H1 (cell line): ENCODE measurements at places on chromosomes 11 and 22.

DNA sequence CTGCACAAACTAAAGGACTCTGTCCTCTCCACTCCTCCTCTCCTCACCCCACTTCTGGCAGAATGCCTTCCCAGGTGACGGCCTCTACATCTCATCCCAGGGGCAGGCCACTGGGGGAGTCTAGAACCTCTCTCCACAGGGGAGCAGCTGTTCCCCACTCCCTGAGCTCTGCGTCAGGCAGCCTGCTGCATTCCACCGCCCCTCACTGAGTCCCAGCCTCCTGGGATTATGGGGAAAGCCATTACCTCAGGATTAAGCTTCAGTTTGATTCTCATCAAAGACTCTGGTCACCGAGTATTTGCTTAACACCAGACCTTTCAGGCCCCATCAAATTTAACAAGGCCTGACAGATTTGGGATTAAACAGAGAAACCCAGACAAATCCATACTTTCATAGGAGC, 405.9 kb downstream of the NXPE2 start:
- no peak for DNase-seq
- no peaks in the 10 kb centered on the region for H3K4me1 ChIP-seq
- H3K36me3 ChIP-seq, result no peaks in the 10 kb centered on the region
- no peak overlapping the region for H3K4me3 ChIP-seq

- H3K27me3 ChIP-seq, result no peaks in the 10 kb centered on the region
- H3K4me3 ChIP-seq, result no peak overlapping the region
- H3K36me3 ChIP-seq, result no peaks in the 10 kb centered on the region
- peaks cover 13% of the 10 kb centered on the region; the same call in 1 of the 2 replicates for H3K4me1 ChIP-seq
Measured at GRCh38 chr11:61880031-61880430, 11.3 kb downstream of the FADS3 start.

DNA sequence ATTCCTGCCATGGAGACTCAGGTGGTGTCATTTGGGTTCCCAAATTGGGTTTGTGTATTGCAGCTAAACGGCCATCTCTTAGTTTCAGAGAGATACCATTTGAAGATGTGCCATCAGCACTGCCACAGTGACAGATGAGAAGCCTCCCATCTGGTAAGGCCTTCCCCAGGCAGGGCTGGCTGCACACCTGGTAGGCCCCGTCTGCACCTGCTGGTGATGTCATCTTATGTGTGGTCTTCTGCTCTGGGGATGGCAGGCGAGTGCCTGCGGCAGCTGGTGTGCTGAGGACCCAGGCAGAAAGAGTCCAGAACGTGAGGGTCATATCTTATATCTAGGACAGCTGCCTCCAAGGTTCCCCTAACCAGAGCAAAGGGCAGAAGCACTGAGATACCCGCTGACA, 100.6 kb downstream of the CSNK2A3 start:
- H3K4me1 ChIP-seq, result no peaks in the 10 kb centered on the region
- H3K4me3 ChIP-seq, result no peak overlapping the region

GRCh38 chr11:15233371-15234165, 118.8 kb downstream of the INSC start:
- H3K27ac ChIP-seq, result no peak overlapping the region
- H3K4me3 ChIP-seq, result no peak overlapping the region
- no peaks in the 10 kb centered on the region for H3K27me3 ChIP-seq
- no peaks in the 10 kb centered on the region for H3K36me3 ChIP-seq
- H3K4me1 ChIP-seq, result no peaks in the 10 kb centered on the region

DNA sequence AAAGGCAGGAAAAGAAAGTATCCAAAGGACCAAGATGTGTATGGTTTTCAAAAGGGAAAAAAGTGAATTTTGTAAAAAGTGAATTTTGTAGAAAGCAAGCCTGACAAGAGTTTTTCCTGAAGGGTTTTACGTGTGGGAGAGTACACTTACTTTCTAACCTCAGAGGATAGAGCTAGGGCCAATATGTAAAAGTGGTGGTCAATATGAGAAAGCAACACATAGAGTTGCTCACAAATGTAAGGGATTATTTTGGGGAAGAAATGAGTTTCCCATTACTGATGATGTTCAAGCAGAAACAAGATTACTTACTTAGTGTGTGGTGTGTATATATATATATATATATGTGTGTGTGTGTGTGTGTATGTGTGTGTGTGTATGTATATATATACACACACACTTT, 162.5 kb downstream of the SWAP70 start:
- H3K4me1 ChIP-seq, result no peaks in the 10 kb centered on the region
- H3K36me3 ChIP-seq, result no peaks in the 10 kb centered on the region
- H3K27me3 ChIP-seq, result no peaks in the 10 kb centered on the region
- H3K27ac ChIP-seq, result no peak overlapping the region
- no peak overlapping the region for H3K4me3 ChIP-seq
- no peak for DNase-seq

- no peaks in the 10 kb centered on the region for H3K27me3 ChIP-seq
- H3K36me3 ChIP-seq, result no peaks in the 10 kb centered on the region
- H3K27ac ChIP-seq, result no peak overlapping the region
- H3K4me1 ChIP-seq, result no peaks in the 10 kb centered on the region
Measured at GRCh38 chr11:68279676-68280075, 7.9 kb upstream of the C11orf24 start.

DNA sequence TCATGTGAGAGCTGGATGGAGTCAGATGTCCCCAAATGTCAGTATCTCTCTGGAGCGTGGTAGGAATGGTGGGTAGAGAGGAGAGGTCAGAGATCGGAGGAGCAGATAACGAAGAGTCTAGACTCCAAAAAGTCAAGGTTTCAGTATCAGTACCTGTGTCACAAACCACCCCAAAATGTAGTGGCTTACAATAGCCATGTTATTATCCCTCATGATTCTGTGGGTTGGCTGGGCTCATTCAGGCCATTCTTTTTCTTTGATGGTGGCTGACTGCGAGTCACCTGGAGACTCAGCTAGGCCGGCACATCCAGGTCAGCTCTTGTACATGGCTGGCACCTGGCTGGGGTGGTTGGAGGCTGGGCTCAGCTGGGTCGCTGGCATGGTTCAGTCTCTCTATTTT, 7.3 kb upstream of the SSTR3 start:
- H3K4me1 ChIP-seq, result no peaks in the 10 kb centered on the region
- H3K4me3 ChIP-seq, result no peak overlapping the region
- H3K36me3 ChIP-seq, result no peaks in the 10 kb centered on the region
- no peak overlapping the region for H3K27ac ChIP-seq

GRCh38 chr11:34651551-34651950, 30.7 kb downstream of the EHF start:
- no peaks in the 10 kb centered on the region; the same call in none of the 2 replicates for H3K4me1 ChIP-seq
- no peaks in the 10 kb centered on the region for H3K36me3 ChIP-seq
- no peak overlapping the region for H3K4me3 ChIP-seq
- H3K27ac ChIP-seq, result no peak overlapping the region
- H3K27me3 ChIP-seq, result no peaks in the 10 kb centered on the region

DNA sequence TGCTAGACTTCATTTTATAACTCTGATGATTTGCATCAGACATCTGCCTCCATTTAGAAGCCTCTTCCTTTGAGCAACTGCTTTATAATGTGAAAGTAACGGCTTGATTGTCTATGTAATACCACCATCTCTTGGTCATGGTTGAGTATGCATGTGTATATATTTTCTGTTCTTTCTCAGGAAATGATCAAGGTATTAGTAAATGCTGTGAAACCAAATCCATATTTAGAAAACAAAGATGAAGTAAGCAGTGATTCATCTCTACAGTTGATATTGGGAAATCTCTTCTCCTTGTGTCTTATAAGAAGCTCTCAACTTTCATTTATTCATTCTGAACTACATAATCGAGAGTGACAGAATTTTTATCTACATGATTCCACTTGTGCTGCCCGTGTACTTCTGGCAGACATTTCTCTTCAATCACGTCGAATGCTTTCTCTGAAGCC, 104.6 kb upstream of the ANO3 start:
- H3K36me3 ChIP-seq, result no peaks in the 10 kb centered on the region
- H3K27ac ChIP-seq, result no peak overlapping the region
- H3K27me3 ChIP-seq, result no peaks in the 10 kb centered on the region
- no peak overlapping the region for H3K4me3 ChIP-seq
- H3K4me1 ChIP-seq, result no peaks in the 10 kb centered on the region

DNA sequence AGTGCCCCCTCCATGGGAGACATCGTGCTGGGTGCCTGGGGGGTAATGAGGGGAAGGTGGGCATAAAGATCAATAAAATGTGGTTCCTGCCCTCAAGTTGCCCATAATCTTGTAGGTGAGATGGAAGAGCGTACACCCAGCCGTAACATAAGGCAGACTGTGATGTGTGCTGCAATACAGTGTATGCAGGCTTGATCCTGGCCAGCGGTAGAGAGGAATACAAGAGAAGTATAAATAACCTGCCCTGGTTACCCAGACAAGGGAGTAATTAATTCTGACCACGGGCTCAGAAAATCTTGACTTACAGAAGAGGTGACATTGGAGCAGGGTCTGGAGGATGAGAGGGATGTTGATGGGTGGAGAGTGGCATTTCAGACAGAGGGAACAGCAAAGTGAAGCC, 43.7 kb downstream of the TECTA start:
- no peak overlapping the region for H3K27ac ChIP-seq
- no peaks in the 10 kb centered on the region for H3K27me3 ChIP-seq
- H3K36me3 ChIP-seq, result no peaks in the 10 kb centered on the region
- no peaks in the 10 kb centered on the region for H3K4me1 ChIP-seq

GRCh38 chr11:25536289-25536688, 795.6 kb upstream of the ANO3 start:
- no peak overlapping the region for H3K27ac ChIP-seq
- no peak for DNase-seq
- no peaks in the 10 kb centered on the region for H3K36me3 ChIP-seq
- H3K4me3 ChIP-seq, result no peak overlapping the region
- H3K4me1 ChIP-seq, result no peaks in the 10 kb centered on the region

DNA sequence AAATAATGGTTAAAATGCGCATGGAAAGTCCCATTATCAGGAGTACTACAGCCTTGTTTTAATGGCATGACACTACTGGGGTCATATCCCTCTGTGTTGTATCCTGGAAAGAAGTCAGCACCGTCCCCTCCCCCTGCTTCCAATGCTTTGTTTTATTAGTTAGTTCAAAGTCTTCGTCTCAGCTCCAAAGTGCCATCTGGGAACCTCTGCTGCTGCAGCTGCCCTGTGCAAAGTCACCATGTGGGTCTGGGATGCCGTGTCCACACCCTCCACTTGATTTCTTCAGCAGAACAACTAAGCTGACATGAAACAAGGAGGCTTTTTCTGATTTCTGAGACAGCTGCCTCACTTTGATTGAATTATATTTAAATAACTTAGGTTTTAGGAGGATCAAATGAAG, 29.5 kb upstream of the NCAM1 start:
- no peak overlapping the region for H3K4me3 ChIP-seq
- no peak overlapping the region for H3K27ac ChIP-seq
- no peaks in the 10 kb centered on the region for H3K4me1 ChIP-seq
- DNase-seq, result no peak
- no peaks in the 10 kb centered on the region for H3K27me3 ChIP-seq

DNA sequence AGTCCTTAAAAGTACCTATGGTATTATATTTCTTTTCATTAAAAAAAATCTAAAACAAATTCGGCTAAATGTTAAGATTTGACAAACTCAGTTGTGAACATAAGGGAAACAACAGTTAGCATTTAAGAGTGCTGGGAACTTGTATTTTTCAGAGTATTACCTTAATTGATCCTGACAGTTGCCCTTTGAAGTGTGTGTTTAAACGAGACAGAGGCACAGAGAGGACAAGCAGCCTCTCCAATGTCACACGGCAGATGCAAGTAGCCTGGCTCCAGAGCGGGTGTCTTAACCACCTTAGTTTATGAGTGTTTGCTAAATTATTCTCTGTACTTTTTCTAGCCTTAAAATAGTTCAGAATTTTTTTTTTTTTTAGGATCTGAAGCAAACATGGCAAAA, 80.9 kb downstream of the TIMP3 start:
- no peaks in the 10 kb centered on the region for H3K27me3 ChIP-seq
- H3K4me3 ChIP-seq, result no peak overlapping the region
- no peak overlapping the region for H3K27ac ChIP-seq
- no peaks in the 10 kb centered on the region for H3K4me1 ChIP-seq

- H3K4me1 ChIP-seq, result no peaks in the 10 kb centered on the region
- DNase-seq, result no peak
- no peaks in the 10 kb centered on the region for H3K36me3 ChIP-seq
- H3K27ac ChIP-seq, result no peak overlapping the region
- H3K27me3 ChIP-seq, result no peaks in the 10 kb centered on the region
Measured at GRCh38 chr11:113593698-113594308, 112.3 kb downstream of the TMPRSS5 start.

DNA sequence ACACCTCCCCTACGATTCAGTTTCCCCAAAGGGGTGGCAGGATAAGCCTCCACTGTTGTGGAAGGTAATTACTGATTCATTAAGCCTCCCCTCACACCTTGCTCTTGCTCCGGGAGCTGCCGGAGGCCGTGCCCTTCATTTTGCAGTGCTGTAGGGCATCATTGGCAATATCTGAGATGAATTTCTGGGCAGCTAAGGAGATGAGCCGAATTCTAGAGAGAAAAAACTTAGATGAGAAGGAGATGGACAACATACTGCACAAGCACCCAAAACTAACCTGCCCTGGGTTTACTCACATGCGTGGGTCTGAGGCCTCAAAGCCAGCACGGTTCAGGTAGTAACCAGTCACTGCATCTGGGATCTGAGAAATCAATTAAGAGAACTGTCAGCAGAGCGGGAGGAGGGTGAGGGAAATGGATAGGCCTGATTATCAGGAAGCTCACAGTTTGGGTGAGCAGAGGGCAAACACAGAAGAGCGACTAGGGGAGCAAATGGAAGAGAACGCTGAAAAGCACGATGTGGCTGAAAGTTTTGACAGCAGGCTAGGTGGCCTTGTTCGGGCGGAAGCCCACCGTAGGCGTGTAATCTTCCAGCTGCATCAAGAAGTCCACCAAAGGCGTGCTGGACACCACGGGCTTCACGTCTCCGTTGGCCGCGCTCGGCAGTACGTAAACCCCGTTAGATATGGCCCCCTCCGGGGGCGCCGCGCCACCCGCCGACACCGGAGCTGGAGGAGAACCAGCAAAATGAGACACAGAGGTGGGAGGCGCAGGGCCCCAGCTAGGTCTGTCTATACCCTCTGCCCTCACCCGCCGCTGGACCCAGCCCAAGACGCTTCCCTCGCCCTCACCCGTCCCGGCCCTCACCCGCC, 689 bp downstream of the TAF10 start:
- H3K4me3 ChIP-seq, result peak overlapping the region; percentile 77
- H3K36me3 ChIP-seq, result peaks cover 36% of the 10 kb centered on the region
- no peaks in the 10 kb centered on the region for H3K27me3 ChIP-seq
- no peak for DNase-seq
- H3K4me1 ChIP-seq, result peaks cover 4% of the 10 kb centered on the region

DNA sequence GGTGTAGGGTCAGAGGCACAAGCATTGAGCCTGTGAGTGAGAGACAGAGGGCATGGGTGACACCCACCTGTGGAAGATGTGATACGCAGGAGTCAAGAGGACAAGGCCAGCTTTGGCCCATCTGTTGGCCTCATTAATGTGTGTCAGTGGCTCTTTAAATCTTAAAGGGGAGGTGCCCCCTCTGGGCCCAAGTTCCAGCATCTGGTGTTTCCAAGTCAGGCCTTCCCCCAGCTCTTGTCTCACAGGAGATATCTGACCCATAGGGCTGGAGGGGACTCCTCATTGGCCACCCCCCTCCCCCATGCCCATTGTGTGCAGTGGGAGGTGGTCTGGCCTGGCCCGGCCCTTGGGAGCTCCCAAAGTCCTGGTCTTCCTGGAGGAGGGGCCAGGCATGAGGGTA, 8.9 kb downstream of the KCNK7 start:
- no peaks in the 10 kb centered on the region for H3K36me3 ChIP-seq
- peaks cover 8% of the 10 kb centered on the region for H3K4me1 ChIP-seq
- DNase-seq, result no peak
- no peak overlapping the region for H3K4me3 ChIP-seq
- H3K27me3 ChIP-seq, result peaks cover 58% of the 10 kb centered on the region
